Lung (tissue), 17 donors: ENCODE measurements at places on chromosomes 7 and 10. TPM values are rescaled to one million over a fixed set of nuclear protein-coding genes. Genes with fewer than 3 reads are reported as not detected.

- DNase-seq, result no peak
Observed at GRCh38 chr10:10800961-10801360, 216.7 kb upstream of the CELF2 start.

GRCh38 chr7:79459381-79459780 is 5.9 kb upstream of the MAGI2 start:
- DNase-seq, result no peak

DNA sequence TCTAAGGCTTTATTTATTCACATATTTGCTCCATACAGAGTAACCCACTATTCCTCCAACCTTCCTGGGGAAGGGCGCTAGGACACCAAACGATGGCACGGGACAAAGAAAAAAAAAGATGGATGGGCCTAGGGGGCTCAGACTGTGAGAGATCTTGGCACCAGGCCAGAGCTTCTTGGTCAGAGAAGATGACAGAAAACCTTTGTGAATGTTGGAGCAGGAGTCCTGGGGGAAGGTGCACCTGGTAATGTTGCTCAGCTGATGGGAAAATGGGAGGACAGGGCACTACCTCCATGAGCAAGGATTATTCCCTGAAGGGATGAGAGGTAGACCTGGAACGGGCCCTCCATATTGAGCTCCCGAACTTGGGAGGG is 1.4 kb upstream of the SH3PXD2A start:
- DNase-seq, result no peak

- no peak for DNase-seq
Observed at GRCh38 chr10:132814469-132814856, 28.5 kb upstream of the NKX6-2 start.

Gene SHH
- total RNA-seq, result 9.3 TPM

Gene PRR15
- 11.4 TPM for total RNA-seq

Gene SLC18A3
- total RNA-seq, result not detected
